ENCODE measurements at places on chromosomes 5 and 9.

GRCh38 chr9:116998305-116998704 lies 311.2 kb downstream of the TRIM32 start:
- DNase-seq = peak; percentile 3

- DNase-seq = no peak
These were observed 45.7 kb downstream of the MUSK start for GRCh38 chr9:110714314-110714713.

GRCh38 chr5:74596927-74597326 lies 43.6 kb downstream of the ENC1 start:
- no peak for DNase-seq

GRCh38 chr5:7391814-7392692 lies 3.9 kb upstream of the ADCY2 start:
- peak; percentile 2 for DNase-seq

- peak; percentile 68 for DNase-seq
These were observed 9.9 kb upstream of the NINJ1 start for GRCh38 chr9:93143830-93144530.

- no peak for DNase-seq
These were observed 582.0 kb upstream of the TUSC1 start for GRCh38 chr9:26260238-26260637.

DNA sequence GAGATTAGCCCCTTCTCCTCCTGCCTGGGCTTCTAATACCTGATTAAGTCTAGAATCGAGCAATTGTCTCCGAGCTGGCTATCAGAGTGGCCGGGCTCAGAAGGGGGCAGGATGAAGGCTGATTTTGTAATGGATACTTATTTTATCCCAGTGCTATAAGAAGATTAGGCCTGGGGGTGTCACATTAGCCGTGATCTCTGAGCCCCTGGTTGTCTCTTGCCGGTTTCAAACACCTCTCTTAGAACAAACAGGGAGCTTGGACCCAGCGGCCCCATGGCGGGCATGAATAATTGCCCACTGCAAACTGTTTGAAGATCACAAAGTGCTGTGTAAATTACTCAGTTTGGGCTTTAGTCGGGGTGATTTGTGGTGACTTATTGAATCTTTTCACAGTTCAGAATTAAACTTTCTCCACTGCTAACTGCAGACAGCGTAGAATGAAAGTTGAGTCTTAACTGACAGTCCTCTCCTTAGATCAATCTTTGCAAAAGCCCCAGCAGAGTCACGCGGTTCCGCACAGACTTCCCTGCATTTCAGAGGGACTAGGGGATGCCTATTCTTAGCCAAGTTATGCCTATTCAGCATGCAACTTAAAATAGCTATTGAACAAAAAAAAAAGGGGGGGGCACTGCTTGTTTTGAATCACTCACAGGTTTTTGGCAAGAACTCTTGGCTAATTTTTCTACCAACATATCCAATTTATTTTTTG lies 200.6 kb upstream of the IRX1 start:
- no peak for DNase-seq

DNA sequence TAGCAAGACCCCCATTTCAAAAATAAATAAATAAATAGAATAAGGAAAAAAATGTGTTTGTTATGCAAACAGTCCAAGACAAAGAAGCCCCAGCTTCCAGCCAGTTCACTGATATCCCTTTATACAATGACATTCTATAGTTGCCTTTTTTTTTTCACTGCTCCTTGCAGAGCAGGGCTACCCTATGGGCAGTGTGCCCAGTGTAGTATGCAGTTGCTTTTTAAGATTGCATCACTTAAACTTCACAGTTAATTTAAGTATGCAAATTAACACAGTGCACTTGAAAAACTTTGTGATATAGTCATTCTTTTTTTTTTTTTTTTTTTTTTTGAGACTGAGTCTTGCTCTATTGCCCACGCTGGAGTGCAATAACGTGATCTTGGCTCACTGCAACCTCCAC lies 40.8 kb upstream of the ARRDC3 start:
- DNase-seq = no peak

- no peak for DNase-seq
These were observed 79.5 kb downstream of the COL15A1 start for GRCh38 chr9:99023231-99023630.

GRCh38 chr5:93621327-93621798 lies 38.3 kb downstream of the NR2F1 start:
- no peak for DNase-seq

GRCh38 chr5:133412661-133413060 lies 199.7 kb downstream of the FSTL4 start:
- no peak for DNase-seq

GRCh38 chr9:124366476-124367220 lies 48.6 kb downstream of the PSMB7 start:
- DNase-seq = no peak

DNA sequence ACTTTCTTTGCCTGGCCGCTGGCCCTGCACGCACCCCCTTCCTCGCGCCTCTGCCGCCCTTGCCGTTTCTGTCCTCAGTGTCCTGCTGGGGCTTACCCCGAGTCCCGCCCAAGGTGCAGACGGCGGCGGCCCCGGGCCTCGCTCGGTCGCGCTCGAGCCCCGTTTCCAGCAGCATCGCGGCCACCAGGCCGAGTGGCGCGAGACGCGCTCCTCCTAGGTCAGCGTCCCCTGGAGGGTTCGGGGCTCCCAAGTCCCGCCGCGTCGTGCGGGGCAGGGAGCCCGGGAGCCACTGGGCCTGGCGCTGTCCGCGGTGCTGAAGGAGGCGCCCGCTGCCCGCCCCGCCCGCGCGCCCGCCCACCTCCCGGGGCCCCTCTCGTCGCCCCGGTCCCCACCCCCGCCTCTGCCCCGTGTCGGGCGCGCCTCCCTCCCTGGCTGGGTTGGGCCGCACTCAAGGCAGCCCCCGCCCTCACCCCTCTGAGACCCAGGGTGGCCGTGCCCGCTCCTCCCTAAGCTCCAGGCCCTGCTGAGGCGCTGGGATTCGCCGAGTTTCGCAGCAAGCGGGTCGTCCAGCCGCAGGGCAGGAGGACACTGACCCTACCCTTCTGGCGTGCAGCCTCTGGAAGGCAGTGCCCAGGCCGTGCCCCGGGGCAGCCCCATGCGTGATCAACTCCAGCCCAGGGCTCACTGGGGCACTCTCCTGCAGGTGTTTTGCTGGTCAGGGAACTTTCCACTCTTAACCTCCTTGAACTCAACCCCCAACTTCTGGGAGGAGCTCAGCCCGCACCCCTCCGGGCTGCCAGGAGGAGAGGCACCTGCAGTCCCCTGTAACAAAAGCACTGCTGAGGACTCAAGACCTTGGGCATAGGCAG lies at the start of gene LHX3:
Gene LHX3, minus strand, starts transcription at position 291 of the 869 bp plus-strand sequence. Its CDS starts 116 bp downstream, at position 175.
- DNase-seq = no peak

DNA sequence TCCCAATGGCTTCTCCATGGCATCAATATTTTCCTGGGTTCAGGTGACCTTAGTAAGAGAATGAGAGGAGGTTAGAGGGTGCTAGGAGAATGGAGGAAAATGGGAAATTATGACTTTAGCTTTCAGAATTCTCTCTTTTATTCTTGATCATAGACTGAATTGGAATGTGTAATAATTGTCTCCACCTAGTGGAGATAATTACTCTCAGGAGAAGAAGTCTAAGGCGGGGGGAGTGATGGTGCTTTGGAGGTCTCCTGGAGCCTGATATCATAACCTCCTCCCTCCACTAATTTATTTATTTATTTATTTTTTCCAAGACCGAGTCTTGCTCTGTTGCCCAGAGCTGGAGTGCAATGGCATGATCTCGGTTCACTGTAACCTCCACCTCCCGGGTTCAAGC lies 221.3 kb downstream of the GRIA1 start:
- DNase-seq = peak; percentile 43

DNA sequence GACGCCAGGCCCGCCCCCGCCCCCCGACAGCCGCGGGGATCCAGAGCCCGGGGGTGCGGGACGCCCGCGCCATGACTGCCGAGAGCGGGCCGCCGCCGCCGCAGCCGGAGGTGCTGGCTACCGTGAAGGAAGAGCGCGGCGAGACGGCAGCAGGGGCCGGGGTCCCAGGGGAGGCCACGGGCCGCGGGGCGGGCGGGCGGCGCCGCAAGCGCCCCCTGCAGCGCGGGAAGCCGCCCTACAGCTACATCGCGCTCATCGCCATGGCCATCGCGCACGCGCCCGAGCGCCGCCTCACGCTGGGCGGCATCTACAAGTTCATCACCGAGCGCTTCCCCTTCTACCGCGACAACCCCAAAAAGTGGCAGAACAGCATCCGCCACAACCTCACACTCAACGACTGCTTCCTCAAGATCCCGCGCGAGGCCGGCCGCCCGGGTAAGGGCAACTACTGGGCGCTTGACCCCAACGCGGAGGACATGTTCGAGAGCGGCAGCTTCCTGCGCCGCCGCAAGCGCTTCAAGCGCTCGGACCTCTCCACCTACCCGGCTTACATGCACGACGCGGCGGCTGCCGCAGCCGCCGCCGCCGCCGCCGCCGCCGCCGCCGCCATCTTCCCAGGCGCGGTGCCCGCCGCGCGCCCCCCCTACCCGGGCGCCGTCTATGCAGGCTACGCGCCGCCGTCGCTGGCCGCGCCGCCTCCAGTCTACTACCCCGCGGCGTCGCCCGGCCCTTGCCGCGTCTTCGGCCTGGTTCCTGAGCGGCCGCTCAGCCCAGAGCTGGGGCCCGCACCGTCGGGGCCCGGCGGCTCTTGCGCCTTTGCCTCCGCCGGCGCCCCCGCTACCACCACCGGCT lies 1.0 kb downstream of the FOXE1 start:
- DNase-seq = peak; percentile 9

DNA sequence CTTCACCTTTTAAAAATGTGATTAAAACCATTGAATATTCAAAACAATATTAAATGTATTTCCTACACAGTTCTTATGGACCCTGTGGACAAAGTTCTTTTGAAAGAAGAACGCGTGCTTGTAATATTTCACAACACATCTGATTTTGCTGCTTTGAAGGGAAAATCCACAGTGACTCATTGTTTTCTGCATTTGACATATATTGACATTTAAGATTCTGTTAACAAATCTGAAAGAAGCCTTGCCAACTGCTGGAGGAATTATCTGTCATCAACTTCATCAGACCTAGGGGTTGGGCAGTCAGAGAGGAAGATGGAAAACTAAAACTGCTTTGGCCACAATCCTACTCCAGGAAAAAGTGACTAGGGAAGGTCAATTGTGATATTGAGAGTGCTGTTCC lies 56.9 kb upstream of the RASEF start:
- DNase-seq = no peak

DNA sequence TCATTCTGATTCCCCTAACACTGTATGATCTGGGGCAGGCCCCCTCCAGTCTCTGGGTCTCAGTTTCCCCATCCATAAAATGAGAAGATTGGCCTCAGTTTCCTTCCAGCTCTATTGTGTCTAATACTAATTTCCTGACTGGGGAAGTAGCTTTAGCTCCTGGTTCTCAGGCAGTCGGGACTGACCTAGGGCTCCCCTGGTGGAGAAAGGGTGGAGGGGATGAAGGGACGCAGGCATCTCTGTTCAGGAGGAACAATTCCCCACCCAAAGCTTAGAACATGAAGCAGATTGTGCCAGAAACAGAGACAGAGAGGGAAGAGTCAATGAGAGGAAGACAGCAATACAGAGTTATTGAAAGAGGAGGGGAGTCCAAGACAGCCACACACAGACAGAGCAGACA lies 14.2 kb upstream of the PTGS1 start:
- no peak for DNase-seq

DNA sequence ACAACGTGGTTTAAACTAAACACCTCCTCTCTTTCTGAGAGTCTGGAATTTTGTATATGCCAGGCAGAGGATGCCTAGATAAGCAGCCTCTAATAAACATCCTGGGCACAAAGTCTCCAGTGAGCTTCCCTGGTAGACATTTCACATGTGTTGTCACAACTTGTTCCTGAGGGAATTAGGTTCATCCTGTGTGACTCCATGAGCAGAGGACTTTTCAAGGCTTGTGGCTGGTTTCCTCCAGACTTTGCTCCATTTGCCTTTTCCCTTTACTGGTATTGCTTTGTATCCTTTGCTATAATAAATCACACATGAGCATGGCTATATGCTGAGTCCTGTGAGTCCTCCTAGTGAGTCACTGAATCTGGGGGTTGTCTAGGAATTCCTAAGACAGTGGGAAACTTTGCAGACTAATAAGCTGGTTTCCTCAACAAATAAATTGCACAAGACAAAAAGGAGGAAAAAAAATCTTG lies 77.4 kb downstream of the NR2F1-AS1 start:
- no peak for DNase-seq

DNA sequence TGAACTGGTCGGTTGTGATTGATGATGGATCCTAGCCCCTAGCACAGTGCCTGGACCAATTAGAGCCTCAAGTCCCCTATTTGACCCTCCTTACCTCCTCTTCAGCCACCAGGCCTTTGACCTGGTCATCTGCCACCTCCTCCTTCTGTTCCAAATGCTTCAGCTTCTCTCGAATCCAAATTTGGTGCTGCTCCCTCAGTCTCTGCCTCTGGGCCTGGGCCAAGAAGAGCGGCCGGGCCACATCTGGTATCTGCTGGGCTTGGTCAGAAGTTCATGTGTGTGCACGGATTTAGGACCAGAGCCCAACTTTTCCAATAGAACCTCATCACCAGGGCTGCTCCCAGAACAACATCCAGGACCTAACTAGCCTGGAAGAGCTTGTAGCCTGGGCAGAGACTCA lies 6.5 kb downstream of the SLC35A4 start:
- DNase-seq = no peak

- no peak for DNase-seq
These were observed 88.3 kb downstream of the NNT start for GRCh38 chr5:43691275-43691674.

DNA sequence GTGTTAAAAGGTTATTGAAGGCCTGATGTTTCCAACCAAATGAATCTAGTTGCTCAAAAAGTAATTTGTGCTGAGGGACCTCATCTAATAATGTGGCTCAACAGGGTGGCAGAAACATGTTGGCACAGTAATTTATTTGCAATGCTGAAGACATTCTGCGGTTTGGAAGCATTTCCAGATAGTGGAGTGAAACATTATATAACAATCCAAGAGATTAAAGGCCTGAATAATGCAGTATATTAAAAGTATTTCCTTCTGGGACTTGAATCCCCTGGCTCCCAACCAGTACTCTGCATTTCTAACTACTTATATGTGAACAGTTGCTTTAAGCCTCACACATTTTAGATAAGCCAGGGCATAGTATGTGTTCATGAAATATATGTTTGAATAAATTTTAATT lies 25.9 kb upstream of the ALDH1A1 start:
- DNase-seq = no peak

DNA sequence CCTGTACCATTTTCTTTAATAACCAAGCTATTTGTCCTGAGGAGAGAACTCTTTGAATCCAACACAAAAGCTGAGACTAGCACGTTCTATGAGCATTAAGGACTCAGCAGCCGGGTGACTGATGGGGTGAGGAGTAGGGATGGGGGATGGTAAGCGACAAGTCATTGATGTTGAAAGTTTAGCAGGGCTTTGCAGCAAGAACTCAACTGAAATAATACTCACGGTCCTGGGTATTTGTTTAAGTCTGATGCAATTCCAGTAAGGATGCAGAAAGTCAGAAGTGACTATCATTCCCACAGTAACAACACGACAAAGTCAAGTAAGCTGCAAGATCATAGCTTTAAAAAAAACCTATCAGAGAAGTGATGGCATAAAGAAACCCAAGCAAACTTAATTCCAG lies 131.1 kb downstream of the ACTL7B start:
- DNase-seq = no peak

DNA sequence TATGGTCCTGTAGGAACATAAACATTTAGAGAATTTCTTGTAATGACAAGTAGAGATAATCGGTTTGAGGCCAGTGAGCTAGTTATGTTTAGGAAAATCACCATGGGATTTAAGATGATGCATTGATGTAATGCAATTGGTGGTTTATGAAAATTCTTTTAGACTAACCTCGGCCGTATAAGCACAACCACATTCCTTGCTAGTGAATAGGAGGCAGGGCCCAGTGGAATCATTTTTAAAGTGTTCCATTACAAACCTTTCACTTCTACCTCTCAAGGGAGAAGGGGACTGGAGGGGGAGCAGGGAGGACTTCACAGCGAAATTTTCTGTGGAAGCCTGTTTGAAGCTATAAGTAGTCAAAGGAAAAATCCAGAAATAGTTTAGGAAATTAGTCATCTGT lies 71.8 kb upstream of the NFIL3 start:
- DNase-seq = no peak

All from OCI-LY7 (cell line).